AG04450 (cell line): ENCODE measurements at places on chromosomes 6 and 20.

GRCh38 chr6:43532201-43532600 lies 15.3 kb downstream of the POLR1C start:
- DNase-seq, result no peak

DNA sequence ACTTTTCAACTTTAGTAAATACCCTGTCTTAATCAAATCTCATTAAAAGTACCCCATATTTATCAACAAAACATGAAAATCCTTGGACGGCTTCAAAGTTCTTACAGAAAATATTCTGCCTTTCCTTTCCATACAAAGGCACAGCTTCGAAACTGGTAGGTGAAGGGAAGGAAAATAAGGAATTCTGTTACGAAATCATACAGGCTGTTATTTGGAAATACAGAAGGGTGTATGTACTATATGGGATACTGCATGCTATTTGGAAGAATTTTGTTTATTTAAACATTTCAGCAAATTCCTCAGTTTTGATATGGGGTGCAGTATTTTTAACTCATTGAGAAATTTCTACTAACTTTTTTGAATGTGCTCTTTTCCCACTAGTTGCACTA lies 138.4 kb upstream of the BTN3A2 start:
- DNase-seq, result no peak

DNA sequence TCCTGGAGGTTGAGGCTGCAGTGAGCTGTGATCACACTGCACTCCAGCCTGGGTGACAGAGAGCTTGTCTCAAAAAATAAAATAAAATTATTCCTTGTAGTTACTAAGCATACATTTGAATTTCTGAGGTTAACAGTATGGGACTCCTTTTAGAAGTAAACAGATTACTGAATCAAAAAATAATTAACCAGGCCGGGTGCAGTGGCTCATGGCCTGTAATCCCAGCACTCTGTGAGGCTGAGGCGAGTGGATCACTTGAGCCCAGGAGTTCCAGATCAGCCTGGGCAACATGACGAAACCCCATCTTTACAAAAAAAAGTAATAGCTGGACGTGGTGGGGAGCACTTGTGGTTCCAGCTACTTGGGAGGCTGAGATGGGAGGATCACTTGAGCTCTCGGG lies 22.1 kb upstream of the EEF1A1 start:
- DNase-seq, result no peak

- no peak for DNase-seq
These were observed 96.8 kb upstream of the NFATC2 start for GRCh38 chr20:51639206-51639832.

- no peak for DNase-seq
These were observed 55.9 kb upstream of the RREB1 start for GRCh38 chr6:7051780-7052442.
